ENCODE measurements at places on chromosomes 6 and 20. TPM values are rescaled to one million over a fixed set of nuclear protein-coding genes. Genes with fewer than 3 reads are reported as not detected.

- no peak for DNase-seq
- H3K27me3 ChIP-seq, result no peaks in the 10 kb centered on the region
- H3K36me3 ChIP-seq, result no peaks in the 10 kb centered on the region
- no peaks in the 10 kb centered on the region for H3K4me1 ChIP-seq
These were observed 30.2 kb downstream of the ZHX3 start for GRCh38 chr20:41287327-41287726.

- H3K4me3 ChIP-seq, result no peak overlapping the region
- no peaks in the 10 kb centered on the region for H3K4me1 ChIP-seq
- no peaks in the 10 kb centered on the region for H3K36me3 ChIP-seq
- H3K27me3 ChIP-seq, result no peaks in the 10 kb centered on the region
These were observed 131.3 kb upstream of the FBXL4 start for GRCh38 chr6:99079058-99079457.

The FOXS1 gene
- polyA plus RNA-seq, result 0.21 TPM

DNA sequence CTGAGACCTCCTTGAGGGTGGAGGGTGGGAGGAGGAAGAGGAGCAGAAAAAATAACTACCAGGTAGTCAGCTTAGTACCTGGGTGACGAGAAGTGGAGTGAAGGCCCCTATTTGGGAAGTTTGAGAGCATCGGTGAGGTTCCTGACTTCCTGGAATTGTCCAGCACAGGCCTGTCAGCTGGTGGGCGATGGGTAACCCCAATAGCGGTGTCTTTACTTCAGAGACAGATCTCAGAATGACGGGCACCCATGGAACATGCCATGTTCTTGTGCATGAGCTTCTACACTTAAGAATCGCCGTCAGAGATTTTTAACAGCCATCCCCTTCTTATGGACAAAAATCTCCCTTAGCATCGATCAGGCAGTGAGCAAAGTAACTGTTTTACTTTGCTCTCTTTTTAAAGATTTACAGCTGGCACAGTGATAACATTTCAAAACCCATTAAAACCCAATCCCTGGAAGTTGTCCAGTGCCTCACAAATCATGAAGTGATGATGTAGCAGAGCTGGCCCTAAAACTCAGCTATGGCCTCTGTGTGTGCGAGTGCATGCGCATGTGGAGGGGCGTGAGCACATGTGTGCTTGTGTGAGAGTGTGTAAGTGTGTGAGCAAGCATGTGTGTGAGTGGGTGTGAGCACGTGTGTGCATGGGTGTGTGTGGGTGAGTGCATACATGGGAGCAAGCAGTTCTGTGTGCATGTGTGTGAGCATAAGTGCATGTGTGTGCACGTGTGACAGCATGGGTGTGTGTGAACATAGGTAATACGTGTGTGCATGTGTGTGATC, 85.2 kb downstream of the DLL1 start:
- no peak overlapping the region for H3K27ac ChIP-seq
- no peaks in the 10 kb centered on the region for H3K36me3 ChIP-seq
- H3K4me3 ChIP-seq, result no peak overlapping the region
- no peaks in the 10 kb centered on the region for H3K27me3 ChIP-seq

DNA sequence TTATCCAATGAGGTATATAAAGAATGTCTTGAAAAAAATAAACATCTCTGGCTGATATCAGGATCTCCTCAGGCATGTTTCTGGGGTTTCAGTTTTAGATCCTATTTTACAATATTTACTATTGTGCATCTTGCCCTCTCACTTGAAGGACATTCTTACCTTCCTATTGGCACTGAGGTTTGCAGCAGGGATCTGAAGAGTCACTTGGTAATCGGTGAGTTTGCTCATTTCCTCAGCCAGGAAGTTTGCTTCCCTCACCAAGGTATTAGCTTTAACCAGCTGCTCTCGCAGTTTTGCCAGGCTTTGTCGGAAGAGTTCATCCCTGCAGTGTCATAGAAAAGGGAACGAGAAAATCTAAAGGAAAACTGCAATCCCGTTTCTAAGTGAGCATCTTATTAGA, 101.9 kb upstream of the NUP153 start:
- peaks cover 10% of the 10 kb centered on the region for H3K36me3 ChIP-seq
- no peak overlapping the region for H3K4me3 ChIP-seq
- H3K4me1 ChIP-seq, result no peaks in the 10 kb centered on the region
- H3K27ac ChIP-seq, result no peak overlapping the region
- no peaks in the 10 kb centered on the region for H3K27me3 ChIP-seq
- no peak for DNase-seq

DNA sequence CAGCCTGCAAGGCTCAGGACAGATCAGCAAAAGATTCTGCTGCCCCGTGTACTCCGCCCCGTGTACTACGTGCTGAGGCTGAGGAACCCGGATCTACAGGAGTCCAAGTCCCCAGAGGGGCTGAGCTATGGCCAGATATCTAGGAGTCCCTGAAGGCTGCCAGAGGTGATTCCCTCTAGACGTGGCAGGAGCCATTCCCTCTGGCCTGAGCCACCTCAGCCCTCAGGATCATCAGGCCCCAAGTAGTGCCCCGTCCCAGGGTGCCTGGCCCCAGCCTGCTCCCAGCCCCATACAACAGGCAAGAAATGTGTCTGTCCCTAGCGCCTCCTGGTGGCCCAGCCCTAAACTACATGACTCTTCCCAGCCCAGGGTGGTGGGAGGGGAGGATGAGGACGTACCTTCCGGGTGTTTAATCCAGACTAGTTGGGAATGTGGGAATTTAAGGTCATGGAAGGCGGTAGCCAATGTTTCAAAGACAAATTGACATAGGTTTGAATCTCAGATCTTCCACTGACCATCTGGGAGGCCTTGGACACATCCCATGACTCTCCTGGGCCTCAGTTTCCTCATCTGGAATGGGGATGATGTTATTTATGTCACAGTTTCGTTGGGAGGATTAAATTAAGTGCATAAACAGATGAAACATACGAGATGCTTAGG, 49.4 kb upstream of the PTPN1 start:
- DNase-seq, result peak; percentile 89
- no peaks in the 10 kb centered on the region for H3K27me3 ChIP-seq
- H3K27ac ChIP-seq, result peak overlapping the region; percentile 86
- H3K4me1 ChIP-seq, result peaks cover 39% of the 10 kb centered on the region
- no peak overlapping the region for H3K4me3 ChIP-seq
- no peaks in the 10 kb centered on the region for H3K36me3 ChIP-seq

The RBPJL gene
- not detected for polyA plus RNA-seq

The PSORS1C2 gene
- not detected for polyA plus RNA-seq

GRCh38 chr20:33490023-33490933, at the start of gene CBFA2T2:
TSS of gene CBFA2T2 (plus strand) at chr20:33490096. CDS start at chr20:33490268, 172 bp downstream.
- H3K27me3 ChIP-seq, result no peaks in the 10 kb centered on the region
- no peak for DNase-seq
- H3K36me3 ChIP-seq, result no peaks in the 10 kb centered on the region
- H3K27ac ChIP-seq, result peak within 1 kb of the TSS; percentile 98
- H3K4me1 ChIP-seq, result peaks cover 11% of the 10 kb centered on the region

DNA sequence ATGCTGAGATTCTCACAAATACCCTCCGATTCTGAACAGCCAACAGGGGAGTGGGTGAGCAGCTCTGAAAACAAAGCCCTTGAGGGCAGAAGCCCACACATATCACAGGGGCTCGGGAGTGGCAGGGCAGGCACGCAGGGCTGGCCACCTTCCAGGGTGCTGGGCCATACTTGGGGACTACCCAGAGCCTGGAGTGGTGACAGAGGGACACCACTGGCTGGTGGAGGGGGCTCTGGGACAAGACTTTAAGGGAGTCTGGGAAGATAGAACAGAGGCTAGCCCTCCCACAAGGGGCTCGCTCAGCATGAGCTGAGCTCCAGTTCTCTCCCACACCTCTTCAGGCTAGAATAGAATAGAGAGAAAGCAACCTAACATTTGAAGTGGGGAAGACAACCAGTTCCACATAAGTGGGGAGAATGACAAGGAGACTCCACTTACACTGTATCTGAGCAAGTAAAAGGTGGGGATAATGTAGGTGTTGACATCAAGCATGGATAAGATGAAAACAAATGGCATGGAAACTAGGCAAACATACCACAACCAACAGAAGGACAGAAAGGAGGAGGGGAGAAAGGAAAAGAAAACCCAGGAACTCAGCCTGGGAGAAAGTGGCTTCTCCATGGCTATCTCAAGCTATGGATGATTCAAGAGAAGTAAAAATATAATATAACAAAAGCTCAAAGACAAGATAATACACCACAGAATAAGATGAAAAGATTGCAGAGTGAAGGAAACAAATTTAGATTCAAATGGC, 7.0 kb downstream of the PPIL1 start:
- no peak for DNase-seq
- H3K4me1 ChIP-seq, result no peaks in the 10 kb centered on the region
- H3K27me3 ChIP-seq, result no peaks in the 10 kb centered on the region
- H3K27ac ChIP-seq, result no peak overlapping the region

DNA sequence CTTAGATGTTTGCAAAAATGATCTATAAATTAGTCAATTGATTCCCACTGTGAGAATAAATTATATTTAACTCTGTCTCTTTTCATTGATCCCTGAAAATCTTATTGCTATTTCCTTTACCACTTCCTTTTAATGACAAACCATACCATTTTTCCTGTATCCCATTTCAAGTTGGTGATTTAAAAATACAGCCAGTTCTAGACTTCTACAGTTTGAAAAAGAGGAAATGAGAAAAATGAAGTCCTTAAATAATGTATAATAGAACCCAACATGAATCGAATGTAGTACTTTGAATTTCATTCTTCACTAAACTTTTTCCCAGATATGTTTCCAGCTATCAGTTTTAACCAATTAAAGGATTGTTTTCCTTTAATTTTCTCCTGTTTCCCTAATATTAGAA, 29.5 kb upstream of the SDHAF4 start:
- H3K27me3 ChIP-seq, result no peaks in the 10 kb centered on the region
- H3K4me1 ChIP-seq, result no peaks in the 10 kb centered on the region
- H3K4me3 ChIP-seq, result no peak overlapping the region
- H3K27ac ChIP-seq, result no peak overlapping the region
- no peak for DNase-seq

The RFX6 gene
- polyA plus RNA-seq, result not detected

The EFCAB8 gene
- polyA plus RNA-seq, result not detected

The ZFAND3 gene
- polyA plus RNA-seq, result 7.7 TPM

DNA sequence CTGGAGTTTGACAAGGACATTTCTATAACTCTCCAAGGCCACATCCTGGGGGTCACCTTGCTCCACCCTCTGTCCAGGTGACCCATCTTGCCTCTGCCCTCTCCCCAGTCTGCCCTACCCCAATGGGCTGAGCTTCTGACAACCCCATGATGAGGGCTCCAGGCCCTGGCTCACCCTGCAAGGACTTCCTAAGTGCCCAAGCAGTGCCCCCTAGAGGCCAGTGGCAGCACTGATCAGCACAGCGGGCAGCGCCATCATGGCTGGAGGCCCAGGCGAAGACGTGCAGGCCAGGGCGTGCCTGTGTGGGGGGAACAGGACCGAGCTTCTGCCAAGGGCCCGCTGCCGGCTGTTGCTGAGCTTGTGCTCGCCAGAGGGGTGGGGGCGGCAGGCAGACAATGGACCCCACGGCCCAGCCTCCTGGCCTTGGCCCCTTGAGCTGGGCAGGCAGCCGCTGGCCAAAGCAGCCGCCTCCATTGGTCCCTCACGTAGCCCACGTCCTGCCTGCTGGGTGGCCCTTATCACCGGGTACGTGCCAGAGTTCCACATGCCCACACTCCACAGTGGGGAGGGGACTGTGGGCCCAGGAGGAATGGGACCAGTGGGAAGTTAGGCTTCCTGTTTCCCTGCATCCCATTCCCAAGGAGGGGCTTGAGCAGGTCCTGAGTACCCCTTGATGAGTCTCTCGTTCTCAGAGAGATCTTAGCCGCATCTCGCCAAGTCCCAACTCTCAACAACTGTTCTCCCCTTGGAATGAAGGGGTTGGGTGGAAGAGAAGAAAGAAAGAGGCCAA, 64.3 kb downstream of the MRPL14 start:
- no peaks in the 10 kb centered on the region for H3K27me3 ChIP-seq
- H3K27ac ChIP-seq, result no peak overlapping the region
- no peaks in the 10 kb centered on the region for H3K36me3 ChIP-seq
- no peak for DNase-seq

DNA sequence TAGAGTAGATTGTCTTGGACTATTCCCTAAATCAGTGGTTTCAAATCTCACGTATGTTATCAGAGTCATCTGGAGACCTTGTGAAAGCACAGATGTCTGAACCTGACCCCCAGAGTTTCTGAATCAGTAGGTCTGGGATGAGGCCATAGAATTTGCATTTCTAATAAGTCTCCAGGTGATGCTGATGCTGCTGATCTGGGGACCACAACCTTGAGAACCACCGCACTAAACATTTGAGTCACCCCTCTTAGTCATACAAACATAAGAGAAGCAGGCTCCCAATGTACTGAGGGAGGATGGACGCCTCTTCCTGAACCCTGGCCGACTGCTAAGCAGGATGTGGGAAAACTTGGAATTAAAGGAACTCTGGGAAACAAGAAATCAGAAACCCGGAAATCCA, 187.8 kb upstream of the PRDM1 start:
- no peak overlapping the region for H3K27ac ChIP-seq
- H3K4me1 ChIP-seq, result peaks cover 2% of the 10 kb centered on the region
- H3K36me3 ChIP-seq, result no peaks in the 10 kb centered on the region
- H3K4me3 ChIP-seq, result no peak overlapping the region

GRCh38 chr6:12064131-12064530, 52.0 kb downstream of the HIVEP1 start:
- no peak for DNase-seq
- H3K27ac ChIP-seq, result no peak overlapping the region
- H3K36me3 ChIP-seq, result no peaks in the 10 kb centered on the region
- no peaks in the 10 kb centered on the region for H3K4me1 ChIP-seq
- H3K27me3 ChIP-seq, result no peaks in the 10 kb centered on the region

DNA sequence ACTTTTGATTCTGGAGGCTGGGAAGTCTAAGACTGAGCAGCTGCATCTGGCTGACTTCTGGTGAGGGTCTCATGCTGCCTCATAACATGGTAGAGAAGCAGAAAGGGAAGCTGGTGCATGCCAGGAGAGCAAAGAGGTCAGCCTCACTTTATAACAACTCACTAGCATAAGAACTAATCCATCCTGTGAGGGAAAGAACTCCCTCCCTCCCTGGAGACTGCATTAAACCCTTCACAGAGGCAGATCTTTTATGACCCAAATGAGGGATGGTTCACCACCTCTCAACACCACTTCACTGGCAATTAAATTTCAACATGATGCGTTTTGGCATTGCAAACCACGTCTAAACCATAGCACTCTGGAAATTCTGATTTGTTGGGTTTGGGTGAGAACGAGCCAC, 33.9 kb downstream of the STXBP5 start:
- H3K27ac ChIP-seq, result no peak overlapping the region
- DNase-seq, result no peak
- H3K36me3 ChIP-seq, result no peaks in the 10 kb centered on the region
- no peaks in the 10 kb centered on the region for H3K4me1 ChIP-seq

GRCh38 chr6:150605333-150605732, 5.6 kb downstream of the PLEKHG1 start:
- H3K4me1 ChIP-seq, result no peaks in the 10 kb centered on the region
- no peak overlapping the region for H3K4me3 ChIP-seq
- no peaks in the 10 kb centered on the region for H3K36me3 ChIP-seq

The CDKN1A gene
- polyA plus RNA-seq, result 25.2 TPM

DNA sequence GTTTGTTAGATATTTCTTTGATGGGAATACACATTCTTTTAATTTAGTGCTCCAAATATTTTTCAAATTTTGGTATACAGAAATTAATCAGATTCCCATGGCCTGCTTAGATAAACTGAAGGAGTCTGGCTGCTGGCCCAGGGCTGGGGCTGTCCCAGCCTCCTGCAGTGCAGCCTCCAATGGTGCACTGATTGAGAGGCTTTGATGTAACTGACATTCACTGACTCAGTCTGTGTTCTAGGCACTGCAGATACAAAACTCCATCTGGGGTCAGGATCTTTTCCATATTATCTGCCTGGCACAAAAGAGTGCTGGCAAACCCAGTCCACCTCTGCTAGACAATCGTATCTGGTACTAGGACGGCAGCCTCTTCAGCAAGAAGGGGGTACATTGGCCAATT, 64.8 kb downstream of the GRIK2 start:
- no peaks in the 10 kb centered on the region for H3K4me1 ChIP-seq
- no peaks in the 10 kb centered on the region for H3K36me3 ChIP-seq
- no peak for DNase-seq
- no peak overlapping the region for H3K4me3 ChIP-seq
